GM04503 (cell line): ENCODE measurements at places on chromosomes 5 and 9.

DNA sequence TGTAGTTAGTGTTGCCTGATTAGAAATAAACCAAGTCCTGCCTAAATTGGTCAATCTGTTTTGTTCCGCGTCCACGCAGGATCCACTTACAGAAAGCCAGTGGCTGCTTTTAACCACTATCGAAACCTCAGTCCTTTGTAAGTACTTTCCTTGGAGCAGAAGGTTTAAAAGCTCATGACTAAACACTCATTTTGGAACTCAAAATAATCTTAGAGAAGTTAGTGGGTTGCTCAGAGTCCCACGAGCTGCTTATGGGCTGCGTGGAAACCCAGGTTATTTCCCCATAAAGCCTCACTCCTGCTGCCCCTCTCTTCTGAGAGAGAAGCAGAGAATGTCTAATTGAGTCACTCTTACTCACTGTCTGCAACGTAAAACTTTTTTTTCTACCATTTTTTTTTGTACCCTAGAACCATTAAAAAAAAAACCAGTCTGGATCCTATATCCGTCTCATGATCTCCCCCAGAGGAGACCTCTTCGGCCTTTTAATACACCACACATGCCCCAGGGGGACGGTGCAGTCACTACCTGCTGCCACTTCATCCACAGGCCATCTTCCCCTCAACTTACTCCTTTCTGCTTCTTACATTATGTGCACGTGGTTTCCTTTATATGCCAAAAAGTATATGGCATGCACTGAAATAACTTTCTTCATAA is 7.6 kb downstream of the BASP1 start:
- no peak for DNase-seq

DNA sequence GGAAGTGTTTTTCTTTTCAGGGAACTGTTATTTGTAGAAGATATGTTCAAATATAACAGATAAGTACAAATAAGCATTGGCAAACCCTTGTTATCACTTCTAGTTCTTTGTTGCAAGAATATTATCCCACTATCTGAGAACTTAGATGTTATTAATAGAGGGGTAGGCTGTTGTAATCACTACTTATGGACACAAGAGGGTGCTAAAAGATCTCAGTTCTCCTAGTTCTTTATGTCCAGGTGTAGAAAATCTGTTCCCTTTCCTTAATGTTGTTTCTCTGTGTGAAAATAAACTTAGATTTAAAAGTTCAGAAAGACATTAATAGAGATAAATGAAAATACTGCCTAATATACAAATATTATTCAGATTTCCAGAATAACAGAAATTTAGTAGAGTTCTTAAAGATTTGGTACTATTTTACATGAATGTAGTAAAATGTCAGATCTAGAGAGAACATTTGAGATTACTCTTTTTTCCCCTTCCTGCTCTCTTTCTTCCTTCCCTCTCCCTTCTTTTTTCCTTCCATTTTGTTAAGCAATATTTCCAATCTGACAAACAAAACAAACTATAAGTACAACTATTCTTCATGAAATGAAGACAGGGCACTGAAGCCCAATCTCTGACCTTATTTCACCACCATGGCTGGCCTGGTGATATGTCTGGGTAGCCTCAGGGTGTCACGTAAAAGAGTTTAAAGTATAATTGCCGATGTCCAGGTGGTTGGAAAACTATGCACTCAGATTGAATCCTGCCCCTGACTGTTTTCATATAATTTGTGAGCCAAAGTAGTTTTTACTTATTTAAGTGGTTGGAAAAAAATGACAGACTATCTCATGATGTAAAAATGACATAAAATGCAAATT is 43.6 kb upstream of the C5orf46 start:
- no peak for DNase-seq

GRCh38 chr5:154352960-154353548 is 92.7 kb upstream of the SAP30L start:
- no peak for DNase-seq

- DNase-seq, result no peak
Observed at GRCh38 chr5:13303445-13303844, 641.0 kb downstream of the DNAH5 start.

DNA sequence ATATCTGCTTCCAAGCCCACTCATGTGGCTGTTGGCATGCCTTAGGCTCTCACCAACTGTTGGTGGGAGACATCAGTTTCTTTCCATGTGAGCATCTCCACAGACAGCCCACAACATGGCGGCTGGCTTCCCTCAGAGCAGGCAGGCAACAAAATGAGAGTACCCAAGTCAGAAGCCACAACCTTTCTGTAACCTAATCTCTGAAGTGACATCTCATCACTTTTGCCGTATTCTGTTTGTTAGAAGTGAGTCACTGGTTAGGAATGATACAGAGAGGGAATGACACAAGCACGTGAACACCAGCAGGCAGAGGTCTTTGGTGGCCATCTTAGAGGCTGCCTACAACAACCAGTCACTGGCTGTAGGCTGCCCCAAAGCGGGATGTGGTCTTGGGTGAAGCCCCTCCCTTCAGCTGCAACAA is 88.6 kb upstream of the RASGRF2 start:
- no peak for DNase-seq

DNA sequence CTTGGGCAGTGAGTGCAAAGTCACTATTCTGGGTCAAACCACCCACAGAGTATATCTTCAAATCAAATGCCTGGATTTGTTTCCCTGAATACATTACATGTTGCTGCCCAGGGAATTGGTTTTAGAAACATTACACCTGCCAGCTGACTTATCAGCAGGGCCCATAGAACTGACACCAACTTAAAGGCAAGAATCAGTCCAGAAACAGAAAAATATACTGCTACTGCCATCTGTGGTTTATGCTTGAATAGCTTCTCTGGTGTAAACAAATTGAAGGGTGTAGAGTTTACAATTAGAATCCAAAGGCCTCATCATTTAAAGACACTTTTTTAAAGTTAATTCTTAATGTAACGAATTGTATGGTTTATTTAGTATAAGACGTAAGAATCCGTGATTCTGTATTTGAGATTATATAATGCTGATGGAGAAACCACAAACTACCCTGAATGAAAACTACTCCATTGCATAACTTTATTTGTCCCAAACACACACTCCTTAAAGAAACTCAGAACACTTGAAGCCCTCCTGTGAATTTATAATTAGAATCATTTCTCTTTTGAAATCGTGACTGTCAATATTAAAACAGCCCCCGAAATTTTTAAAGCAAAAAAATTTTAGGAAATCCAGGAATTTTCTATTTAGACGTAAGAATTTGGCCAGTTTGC is 6.2 kb downstream of the NR6A1 start:
- DNase-seq, result no peak
